ENCODE measurements at places on chromosomes 2 and 18. TPM values are rescaled to one million over a fixed set of nuclear protein-coding genes. Genes with fewer than 3 reads are reported as not detected.

Gene L3MBTL4
- under 0.01 TPM for total RNA-seq

Gene SLC4A5
- 0.10 TPM for total RNA-seq

Gene KIF5C
- 0.12 TPM for total RNA-seq

Gene ANKRD53
- total RNA-seq: not detected

Gene KLHL41
- 0.20 TPM for total RNA-seq

Gene PAPOLG
- total RNA-seq: 14.8 TPM

Gene PAX3
- total RNA-seq: 35.4 TPM

Gene DOK6
- not detected for total RNA-seq

Gene RAB27B
- total RNA-seq: 7.0 TPM

Gene ITPRIPL1
- total RNA-seq: 14.5 TPM

Gene GAL3ST2
- total RNA-seq: not detected

Gene MSH2
- 48.1 TPM for total RNA-seq

Gene CCDC74A
- 41.9 TPM for total RNA-seq

Gene CAVIN2
- not detected for total RNA-seq

Gene KIAA2012
- not detected for total RNA-seq

Gene TMEM17
- total RNA-seq: 3.5 TPM

Gene ANKRD62
- not detected for total RNA-seq

Gene CFAP221
- not detected for total RNA-seq

Gene RFX8
- total RNA-seq: 10.8 TPM

Gene CHRND
- not detected for total RNA-seq

Gene VWC2L
- total RNA-seq: not detected

Gene STPG4
- total RNA-seq: not detected

Gene AOX1
- 27.5 TPM for total RNA-seq

Gene IL1F10
- total RNA-seq: not detected

Gene NTSR2
- total RNA-seq: not detected

Gene SERPINB10
- 0.60 TPM for total RNA-seq

Gene CD226
- total RNA-seq: 0.49 TPM

Gene MRPS5
- total RNA-seq: 58.7 TPM

Gene PTPRN
- 3.2 TPM for total RNA-seq

Gene DNAJC5G
- total RNA-seq: not detected

Gene HTR2B
- 1.7 TPM for total RNA-seq

Gene AFF3
- total RNA-seq: 3.6 TPM

Gene PXDN
- 272 TPM for total RNA-seq

Gene CCDC121
- total RNA-seq: 1.8 TPM

Gene ANKRD29
- total RNA-seq: 1.8 TPM

Gene GAD1
- total RNA-seq: 6.7 TPM

Gene INHBB
- total RNA-seq: 0.24 TPM

Gene INHA
- 0.12 TPM for total RNA-seq

All from RPMI7951 (cell line).